Bronchial smooth muscle cell (primary cell): ENCODE measurements at places on chromosomes 2 and 18. TPM values are rescaled to one million over a fixed set of nuclear protein-coding genes. Genes with fewer than 3 reads are reported as not detected.

KYNU gene
- 1.6 and 13.2 TPM in 2 replicates for total RNA-seq

TBR1 gene
- not detected in 2 replicates for total RNA-seq

MGAT4A gene
- total RNA-seq = under 0.01 TPM in 1 of 2 replicates, not detected in the other

GALM gene
- 40.5 and 57.5 TPM in 2 replicates for total RNA-seq

CSRNP3 gene
- total RNA-seq = 1.9 and 2.0 TPM in 2 replicates

DNAH7 gene
- 0.94 and 1.6 TPM in 2 replicates for total RNA-seq

SLC16A14 gene
- total RNA-seq = 1.7 and 6.1 TPM in 2 replicates

ZNF532 gene
- 29.3 and 59.4 TPM in 2 replicates for total RNA-seq

KIAA2012 gene
- not detected in 2 replicates for total RNA-seq

ASAP2 gene
- total RNA-seq = 18.6 and 20.1 TPM in 2 replicates

MYO3B gene
- 0.09 and 0.16 TPM in 2 replicates for total RNA-seq

SULT1C2 gene
- under 0.01 and 1.1 TPM in 2 replicates for total RNA-seq

UGT1A10 gene
- not detected in 2 replicates for total RNA-seq

NYAP2 gene
- not detected in 2 replicates for total RNA-seq

ELP2 gene
- total RNA-seq = 167 and 222 TPM in 2 replicates

ONECUT2 gene
- under 0.01 TPM in 1 of 2 replicates, not detected in the other for total RNA-seq

STPG4 gene
- 0.16 TPM in 1 of 2 replicates, not detected in the other for total RNA-seq

C2orf66 gene
- total RNA-seq = under 0.01 TPM in 1 of 2 replicates, not detected in the other

ZDBF2 gene
- 6.2 and 7.6 TPM in 2 replicates for total RNA-seq

SIX3 gene
- total RNA-seq = not detected in 2 replicates

FOXI3 gene
- not detected in 2 replicates for total RNA-seq

ERICH2 gene
- total RNA-seq = 1.2 TPM in 1 of 2 replicates, not detected in the other

SH3BP4 gene
- total RNA-seq = 21.6 and 22.8 TPM in 2 replicates

ZBTB7C gene
- total RNA-seq = under 0.01 TPM in 1 of 2 replicates, not detected in the other

SERPINB13 gene
- 0.16 TPM in 1 of 2 replicates, not detected in the other for total RNA-seq

TTN gene
- total RNA-seq = under 0.01 and 0.47 TPM in 2 replicates

SNTG2 gene
- total RNA-seq = not detected in 2 replicates

RAB6C gene
- total RNA-seq = not detected in 2 replicates

CRYBA2 gene
- not detected in 2 replicates for total RNA-seq

CPLX4 gene
- not detected in 2 replicates for total RNA-seq

PROKR1 gene
- total RNA-seq = not detected in 2 replicates

MAPK4 gene
- under 0.01 TPM in 1 of 2 replicates, not detected in the other for total RNA-seq

SERPINB12 gene
- not detected in 2 replicates for total RNA-seq

MC2R gene
- total RNA-seq = not detected in 2 replicates
